Hematopoietic multipotent progenitor cell treated with erythropoietin and hydrocortisone succinate and interleukin-3 and kit ligand, for 8 days (in vitro differentiated cells): ENCODE measurements at places on chromosomes 12 and 14.

DNA sequence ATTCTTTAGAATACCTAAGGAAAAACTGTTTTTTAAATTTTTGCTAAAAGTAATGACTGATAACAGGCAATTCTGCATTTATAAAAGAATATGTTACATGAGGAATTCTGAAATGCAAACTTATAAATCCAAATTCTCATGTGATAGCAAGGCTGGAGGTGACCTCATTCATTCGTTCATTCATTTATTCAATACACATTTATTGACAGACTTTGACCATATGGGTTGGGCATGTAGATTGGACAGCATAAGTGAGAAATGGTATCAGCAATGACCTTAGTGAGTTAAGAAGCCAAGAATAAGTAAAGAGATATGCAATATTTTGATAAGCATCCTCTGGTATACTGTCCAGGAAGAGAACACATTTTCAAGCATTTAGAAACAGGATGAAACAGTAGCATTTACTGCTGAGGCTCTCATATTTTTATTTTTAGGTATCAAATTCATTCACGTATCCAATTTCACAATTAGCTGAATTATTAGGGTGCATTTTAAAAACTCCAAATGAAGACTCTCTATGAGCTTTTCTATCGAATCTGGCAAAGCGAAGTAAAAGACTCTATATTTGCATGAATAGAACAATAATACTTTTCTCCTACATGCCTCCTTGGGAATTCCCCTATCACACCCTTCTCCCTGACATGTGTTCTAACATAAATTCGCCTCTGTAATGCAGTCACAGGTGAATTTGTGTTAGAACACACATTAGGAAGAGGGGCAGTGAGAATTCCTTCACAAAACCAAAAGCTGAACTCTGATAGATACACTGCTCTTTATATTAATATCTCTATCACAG, 49.9 kb downstream of the PEBP1 start:
- DNase-seq: no peak

GRCh38 chr14:64501411-64502171, 2.0 kb downstream of the ZBTB25 start:
- no peak for DNase-seq

DNA sequence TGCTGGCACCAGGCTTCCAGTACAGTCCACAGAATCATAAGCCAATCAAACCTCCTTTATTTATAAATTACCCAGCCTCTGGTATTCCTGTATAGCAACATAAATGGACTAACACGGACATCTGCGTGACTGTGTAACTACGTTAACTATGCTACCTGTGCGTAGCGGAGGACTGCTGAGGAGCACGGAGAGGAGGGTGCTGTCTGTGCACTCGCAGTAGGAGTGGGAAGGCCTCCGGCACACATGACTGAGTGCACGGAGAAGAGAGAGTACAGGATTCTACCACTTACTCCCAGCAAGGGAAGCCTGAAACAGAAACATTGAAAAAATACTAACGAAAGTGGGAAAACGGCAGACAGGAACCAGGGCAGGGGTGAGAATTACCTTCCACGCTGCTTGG, 22.9 kb downstream of the RAD52 start:
- DNase-seq: no peak

GRCh38 chr12:115208098-115208497, 524.1 kb upstream of the TBX3 start:
- DNase-seq: no peak

GRCh38 chr12:85466890-85467289, 186.9 kb downstream of the ALX1 start:
- no peak for DNase-seq

GRCh38 chr14:71054706-71055105, 147.4 kb downstream of the PCNX1 start:
- DNase-seq: no peak

- DNase-seq: no peak
Measured at GRCh38 chr14:68368850-68369249, 424.0 kb downstream of the ZFP36L1 start.

GRCh38 chr12:66011731-66012130, 118.8 kb downstream of the LLPH start:
- no peak for DNase-seq

DNA sequence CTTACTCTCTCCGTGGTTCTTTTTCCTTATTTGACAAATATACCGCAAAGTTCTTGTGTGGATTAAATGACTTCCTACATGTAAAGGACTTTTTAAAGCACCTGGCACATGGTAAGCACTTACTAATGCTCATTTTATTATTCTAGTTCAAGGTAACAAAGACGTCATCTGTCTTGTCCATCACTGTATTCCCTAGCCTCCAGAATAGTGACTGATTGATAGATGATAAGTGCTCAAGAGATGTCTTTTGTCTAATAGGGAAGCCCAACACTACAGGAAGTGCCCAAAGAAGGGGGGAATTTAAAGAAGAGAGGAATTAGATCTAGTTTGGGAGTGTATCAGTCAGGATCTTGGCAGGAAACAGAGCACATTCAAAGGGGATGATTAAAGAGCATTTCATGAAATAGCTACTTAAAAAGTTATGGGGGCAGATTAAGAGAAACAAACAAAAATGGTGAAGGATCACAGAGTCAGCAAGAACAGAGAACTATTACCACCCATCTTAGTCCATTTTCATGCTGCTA, 151.9 kb downstream of the GXYLT1 start:
- no peak for DNase-seq
